Fibroblast of upper back skin (primary cell): ENCODE measurements at places on chromosomes 1 and 21.
A peak's percentile ranks its signal among the peaks of the same experiment; 100 is the strongest.

DNA sequence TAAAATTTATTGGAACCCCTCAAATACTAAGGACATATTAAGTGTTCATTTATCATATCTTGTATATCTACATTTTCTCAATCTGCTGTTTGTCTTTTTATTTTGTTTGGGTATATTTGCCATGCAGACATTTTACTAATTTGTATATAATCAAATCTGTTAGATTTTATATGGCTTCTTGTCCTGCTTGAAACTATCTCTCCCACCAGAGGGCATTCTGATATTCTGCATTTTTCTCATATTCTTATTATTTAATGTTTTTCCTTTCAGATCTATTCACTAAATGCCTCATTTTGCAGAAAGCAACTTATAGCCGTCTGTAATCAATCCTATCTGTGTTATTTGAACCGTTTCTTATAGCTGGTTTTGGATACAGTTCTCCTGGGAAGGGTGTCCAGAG lies 745.5 kb downstream of the LRRIQ3 start:
- DNase-seq: no peak

DNA sequence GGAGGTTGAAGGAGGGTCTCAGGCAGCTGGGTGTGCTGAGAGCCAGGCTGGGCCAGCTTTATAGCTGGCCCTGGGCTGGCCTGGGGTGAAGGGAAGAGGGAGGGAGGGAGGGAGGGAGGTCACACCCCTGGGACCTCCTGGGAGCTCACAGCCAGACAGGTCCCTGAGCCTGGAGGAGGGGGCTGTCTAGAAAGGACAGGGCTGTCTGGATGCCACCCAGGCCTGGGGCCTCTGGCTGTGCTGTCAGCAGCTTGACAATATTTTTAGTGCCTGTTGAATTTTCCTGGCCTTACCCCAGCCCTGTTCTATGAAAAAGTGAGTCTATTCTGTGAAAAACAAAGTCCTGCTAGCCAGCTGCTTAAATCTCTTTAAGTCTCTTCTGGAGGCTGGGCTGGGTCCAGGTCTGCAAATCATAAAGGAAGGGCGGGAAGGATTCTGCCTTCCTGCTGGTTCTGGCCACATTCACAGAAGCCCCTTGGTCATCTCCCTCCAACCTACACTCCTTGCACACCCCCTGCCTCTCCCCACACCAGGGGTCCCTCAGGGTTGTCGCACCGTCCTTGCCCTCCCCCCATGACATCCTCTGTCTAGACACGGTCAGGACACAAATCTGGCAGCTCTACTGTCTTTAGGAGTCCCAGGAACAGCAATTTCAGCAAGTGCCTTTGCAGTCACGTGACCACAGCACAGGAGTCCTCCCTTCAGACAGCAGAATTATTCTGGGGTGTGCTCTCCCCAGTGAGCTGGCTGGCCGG lies at the start of gene LEFTY2:
Gene LEFTY2 (minus strand): TSS at position 34 of the 755 bp plus-strand sequence. CDS start 80 bp downstream, outside the sequence.
- DNase-seq: no peak

DNA sequence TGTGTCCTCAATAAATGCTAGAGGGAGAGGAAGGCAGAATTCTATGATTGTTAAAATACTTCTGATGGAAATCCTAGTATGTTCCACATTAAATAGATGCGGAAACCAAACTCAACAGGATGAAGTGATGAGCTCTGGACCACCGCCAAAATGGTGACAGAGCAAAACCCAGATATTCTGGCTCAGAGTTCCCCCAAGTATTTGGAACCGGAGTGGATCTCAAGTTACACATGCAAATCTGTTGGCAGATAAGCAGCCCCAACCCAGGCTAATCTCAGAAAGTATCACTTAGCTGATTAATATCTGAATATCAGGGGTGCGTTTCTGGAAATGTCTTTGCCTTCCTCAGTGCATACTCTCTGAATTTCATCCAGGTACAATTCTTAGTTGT lies 17.4 kb upstream of the GRHL3 start:
- DNase-seq: peak; percentile 74

DNA sequence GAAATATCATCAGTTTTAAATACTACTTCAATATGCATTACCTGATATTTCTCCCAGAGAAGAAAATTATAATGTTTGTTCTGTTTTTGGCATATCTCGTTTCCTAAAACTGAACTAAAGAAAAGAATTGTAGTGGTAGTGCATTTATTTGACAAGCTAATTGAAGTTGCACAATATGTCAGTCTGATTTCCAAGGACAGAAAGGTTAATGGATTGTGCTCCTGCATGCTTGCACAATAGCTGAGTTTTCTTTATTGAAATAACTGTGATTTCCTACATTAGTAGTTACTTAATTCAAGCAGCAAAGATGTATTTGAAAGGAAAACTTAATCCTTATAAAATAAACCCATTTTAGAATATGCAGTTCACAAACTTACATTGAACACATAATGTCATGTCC lies 2047.7 kb downstream of the NCAM2 start:
- no peak for DNase-seq

- DNase-seq: peak; percentile 27
Observed at GRCh38 chr1:184393962-184394361, 7.1 kb downstream of the C1orf21 start.

GRCh38 chr21:19245188-19245580 lies 841.6 kb upstream of the TMPRSS15 start:
- no peak for DNase-seq

GRCh38 chr1:212488436-212489283 lies 55.9 kb downstream of the NENF start:
- DNase-seq: peak; percentile 78

GRCh38 chr21:36863260-36863659 lies 103.2 kb downstream of the HLCS start:
- no peak for DNase-seq

GRCh38 chr1:48773133-48773532 lies 3.6 kb downstream of the BEND5 start:
- DNase-seq: no peak

GRCh38 chr1:9610548-9610947 lies 21.8 kb downstream of the TMEM201 start:
- no peak for DNase-seq

- no peak for DNase-seq
Observed at GRCh38 chr1:24426744-24427544, 11.3 kb downstream of the NIPAL3 start.

DNA sequence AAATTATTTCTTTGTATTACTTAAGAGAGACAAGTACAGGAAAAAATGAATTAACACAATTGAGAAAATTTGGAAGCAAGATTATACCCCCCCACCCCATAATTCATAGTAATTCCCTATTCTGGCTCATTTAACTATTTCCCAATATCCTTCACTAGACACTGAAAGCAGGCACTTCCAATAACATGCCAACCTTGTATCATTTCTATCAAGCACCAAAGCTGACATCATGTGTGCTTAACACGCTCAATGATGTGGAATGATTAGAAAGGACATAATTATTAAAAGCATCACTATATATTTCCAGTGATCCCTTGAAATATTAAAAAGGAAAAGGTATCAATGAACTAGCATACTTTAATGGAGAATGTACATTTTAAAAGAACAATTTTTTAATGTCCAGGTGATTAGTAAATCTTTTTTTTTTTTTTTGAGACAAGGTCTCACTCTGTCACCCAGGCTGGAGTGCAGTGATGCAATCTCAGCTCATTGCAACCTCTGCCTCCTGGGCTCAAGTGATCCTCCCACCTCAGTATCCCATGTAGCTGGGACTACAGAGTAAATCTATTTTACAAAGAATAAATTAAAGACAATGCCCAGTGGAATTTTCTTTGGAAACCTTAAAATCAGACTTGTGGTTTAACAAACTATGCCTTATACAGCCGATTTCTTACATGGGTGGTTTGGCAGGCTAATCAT lies 443.9 kb downstream of the DSCAM start:
- DNase-seq: no peak

- peak; percentile 85 for DNase-seq
Observed at GRCh38 chr21:35138665-35139381, 89.7 kb upstream of the RUNX1 start.

DNA sequence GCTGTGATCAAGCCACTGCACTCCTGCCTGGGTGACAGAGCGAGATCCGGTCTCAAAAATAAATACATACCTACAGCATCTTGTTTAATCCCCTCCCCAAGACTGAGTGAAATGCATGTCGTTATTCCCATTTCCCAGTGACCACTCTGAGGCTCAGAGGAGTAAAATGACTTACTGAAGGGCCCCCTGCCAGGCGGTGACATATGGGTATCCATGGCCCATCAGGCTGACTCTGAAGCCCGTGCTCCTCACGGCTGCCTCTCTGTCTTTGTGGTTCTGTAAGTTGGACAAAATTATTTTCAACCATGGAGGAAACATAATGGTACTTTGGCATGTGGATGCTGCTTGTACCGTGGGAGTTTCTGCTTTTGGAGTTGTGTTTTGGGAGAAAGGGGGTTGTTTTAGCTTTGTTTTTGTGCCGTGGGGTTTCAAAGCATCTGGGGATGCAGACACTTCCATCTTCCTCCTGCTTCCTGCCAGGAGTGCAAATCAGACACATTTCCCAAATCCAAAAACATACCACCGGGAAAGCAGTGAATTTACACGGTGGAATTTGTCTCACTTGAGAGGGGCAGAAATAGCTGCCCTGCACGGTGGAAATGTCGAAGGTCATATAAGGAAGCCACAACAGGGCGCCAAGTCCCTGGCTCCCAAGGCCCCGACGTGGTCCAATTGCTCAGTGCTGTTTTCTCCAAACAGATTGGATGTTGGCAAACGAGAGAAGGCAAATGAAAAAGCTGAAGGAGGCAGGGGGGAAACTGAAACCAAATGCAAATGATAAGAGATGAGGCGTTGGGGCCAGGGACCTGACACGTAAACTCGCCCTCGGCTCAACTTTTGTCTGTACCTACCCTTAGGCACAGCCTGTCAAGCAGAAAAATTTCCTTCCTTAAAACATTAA lies 17.1 kb upstream of the PINK1 start:
- DNase-seq: no peak

- no peak for DNase-seq
Observed at GRCh38 chr1:44019466-44019948, 11.8 kb downstream of the SLC6A9 start.

GRCh38 chr1:29033829-29034466 lies 89.8 kb downstream of the TMEM200B start:
- peak; percentile 53 for DNase-seq

GRCh38 chr1:151944126-151944856 lies 35.0 kb upstream of the THEM4 start:
- DNase-seq: no peak

DNA sequence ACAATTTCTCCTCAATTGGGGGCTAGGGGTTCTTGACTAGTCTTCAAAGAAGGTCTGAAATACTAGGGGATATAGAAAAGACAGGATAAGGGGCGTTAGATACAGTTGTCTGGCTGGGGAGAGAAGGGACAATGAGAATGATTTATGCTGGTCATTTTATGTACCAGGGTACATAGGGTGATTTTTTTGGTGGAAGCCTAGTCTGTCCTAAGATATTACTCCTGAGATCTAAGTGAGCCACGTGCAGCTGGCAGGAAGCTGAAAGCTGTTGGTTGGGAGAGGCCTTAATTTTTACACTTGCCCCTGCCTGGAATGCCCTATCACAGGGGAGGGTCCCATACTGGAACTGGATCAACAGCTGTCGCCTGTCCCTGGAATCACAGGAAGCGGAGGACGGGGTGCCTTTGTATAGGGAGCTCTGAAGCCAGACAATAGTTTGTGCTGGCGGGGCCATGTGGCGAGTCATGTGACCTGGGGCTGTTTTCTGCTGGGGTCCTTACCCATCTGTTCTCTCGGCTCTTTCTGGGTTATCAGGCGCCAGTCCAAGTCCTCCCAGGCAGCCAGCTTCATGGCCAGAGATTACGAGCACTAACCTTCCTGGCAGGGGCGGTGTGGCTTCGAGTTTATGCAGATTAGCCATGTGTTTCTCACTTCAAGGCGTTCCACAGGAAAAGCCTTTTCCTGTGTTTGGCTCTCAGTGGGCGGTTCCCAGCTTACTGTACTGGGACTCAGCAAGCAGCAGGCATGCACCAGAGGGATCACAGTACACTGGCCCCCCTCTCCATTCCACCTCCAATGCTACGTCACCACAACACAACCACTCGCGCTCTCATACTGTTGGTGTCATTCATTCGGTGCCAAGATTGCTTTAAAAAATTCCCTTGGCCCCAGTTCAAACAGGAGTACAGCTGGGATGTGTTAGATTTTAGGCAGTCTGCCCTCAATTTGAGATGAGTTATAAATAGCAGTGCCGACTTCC lies 27.5 kb downstream of the ARID1A start:
- peak; percentile 99 for DNase-seq

GRCh38 chr1:156383023-156383422 lies 14.0 kb downstream of the RHBG start:
- peak; percentile 46 for DNase-seq

- DNase-seq: no peak
Observed at GRCh38 chr1:43577655-43578542, 47.2 kb downstream of the PTPRF start.

DNA sequence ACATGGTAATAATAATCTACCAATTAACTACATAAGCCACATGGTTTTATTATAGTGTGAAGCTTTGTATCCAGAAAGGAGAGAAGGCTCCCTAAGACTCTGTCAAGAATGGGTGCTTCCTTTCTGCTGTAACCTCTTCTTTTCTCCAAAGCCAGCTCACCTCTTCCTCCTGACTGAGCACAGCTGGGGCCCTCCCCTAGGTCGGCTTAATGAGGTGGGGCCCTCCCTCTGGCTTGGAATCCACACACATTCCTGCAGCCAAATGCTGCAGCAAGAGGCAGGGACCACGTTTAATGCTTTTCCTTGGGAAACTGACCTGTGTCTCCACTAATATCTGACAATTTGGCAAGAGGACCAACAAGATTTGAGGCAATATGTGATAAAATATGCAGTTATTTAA lies 94.8 kb downstream of the DSCAM start:
- no peak for DNase-seq

- DNase-seq: no peak
Observed at GRCh38 chr1:234956821-234957329, 171.8 kb downstream of the TOMM20 start.

DNA sequence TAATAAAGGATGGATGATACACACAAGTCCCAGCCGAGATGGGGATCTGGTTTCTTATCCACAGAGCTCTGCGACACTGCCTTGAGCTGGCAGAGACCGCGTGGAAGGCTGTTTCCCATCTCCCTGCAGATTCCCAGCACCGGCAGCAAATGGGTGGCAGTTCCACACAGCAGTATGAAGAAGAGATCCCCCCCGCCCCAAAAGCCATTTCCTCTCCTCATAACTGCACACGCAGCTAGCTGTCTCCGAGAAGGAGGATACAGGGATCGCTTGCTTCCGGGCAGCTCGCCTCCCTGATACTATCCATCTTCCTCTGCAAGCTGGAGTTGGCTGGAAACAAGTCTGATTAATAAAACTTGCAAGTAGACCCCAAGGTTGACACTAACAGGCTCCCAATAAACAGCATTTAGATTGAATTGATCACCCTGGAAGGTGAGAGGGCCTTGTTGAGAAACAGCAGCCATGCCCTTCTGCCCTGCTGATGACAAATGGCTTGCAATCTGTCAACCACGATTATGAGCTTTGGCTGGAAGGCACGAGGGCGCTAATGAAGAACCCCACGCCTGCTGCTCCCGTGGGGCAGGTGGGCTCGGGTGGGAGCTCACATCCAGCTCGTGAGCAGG lies 642.3 kb downstream of the AJAP1 start:
- no peak for DNase-seq

GRCh38 chr1:58879464-58879863 lies 95.6 kb upstream of the JUN start:
- peak; percentile 45 for DNase-seq

- DNase-seq: no peak
Observed at GRCh38 chr1:198671136-198671535, 32.3 kb downstream of the PTPRC start.

- peak; percentile 6 for DNase-seq
Observed at GRCh38 chr1:174534789-174535188, 87.0 kb downstream of the GPR52 start.

- DNase-seq: no peak
Observed at GRCh38 chr1:210310562-210311153, 18.0 kb upstream of the HHAT start.

GRCh38 chr1:19892129-19892528 lies 9.9 kb downstream of the OTUD3 start:
- DNase-seq: no peak
